Anterior cingulate cortex (tissue), 58 donors: ENCODE measurements at places on chromosomes 4 and X.

GRCh38 chr4:78638337-78639172, 87.0 kb downstream of the ANXA3 start:
- no peak for DNase-seq

- no peak for DNase-seq
Measured at GRCh38 chr4:8200302-8200975, 1.3 kb downstream of the SH3TC1 start.

GRCh38 chrX:47264483-47265173, 31.8 kb downstream of the USP11 start:
- no peak for DNase-seq

DNA sequence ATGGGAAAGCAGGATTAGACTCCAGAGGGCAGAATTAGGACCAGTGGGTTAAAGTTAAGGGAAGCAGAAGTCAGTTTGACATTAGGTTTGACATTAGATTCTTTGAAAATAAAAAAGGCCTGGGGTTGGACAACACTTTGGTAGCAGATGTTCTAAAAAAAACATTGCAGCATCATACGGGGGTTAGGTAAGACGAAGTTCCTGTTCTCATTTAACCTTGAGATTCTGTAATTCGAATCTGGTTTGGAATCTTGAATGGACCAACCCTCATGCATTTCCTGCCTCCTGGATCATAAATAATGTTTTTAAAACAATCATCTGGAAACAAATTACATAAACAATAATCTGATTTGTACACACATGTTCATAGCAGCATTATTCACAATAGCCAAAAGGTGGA, 181.0 kb downstream of the SHROOM3 start:
- no peak for DNase-seq

DNA sequence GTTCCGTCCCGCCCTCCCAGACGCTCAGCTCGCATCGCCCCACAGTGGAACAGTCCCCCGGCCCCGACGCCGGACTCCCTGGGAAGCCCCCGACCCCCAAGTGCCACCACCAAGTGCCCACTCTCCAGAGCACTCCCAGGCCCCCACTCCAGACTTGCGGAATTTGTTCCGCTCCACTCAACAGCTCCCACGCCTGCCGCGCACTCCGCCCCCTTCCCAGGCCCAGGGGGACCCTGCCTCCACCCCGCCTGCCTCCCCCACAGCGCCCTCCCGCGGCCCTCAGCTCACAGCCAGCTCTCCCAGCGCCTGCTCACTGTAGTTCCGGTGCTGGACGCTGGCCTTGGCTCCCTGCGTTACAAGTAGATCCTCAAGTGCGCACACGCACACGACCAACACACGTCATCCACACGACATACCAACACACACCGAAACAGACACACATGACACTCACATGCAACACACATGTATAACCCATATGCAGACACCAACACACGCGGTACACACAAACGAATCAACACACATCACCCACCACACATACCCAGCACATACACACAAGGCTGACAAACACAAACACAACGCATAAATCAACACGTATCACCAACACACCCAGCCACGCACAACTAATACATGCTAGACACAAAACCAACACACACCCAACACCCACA, 8.0 kb downstream of the MSX1 start:
- no peak for DNase-seq

DNA sequence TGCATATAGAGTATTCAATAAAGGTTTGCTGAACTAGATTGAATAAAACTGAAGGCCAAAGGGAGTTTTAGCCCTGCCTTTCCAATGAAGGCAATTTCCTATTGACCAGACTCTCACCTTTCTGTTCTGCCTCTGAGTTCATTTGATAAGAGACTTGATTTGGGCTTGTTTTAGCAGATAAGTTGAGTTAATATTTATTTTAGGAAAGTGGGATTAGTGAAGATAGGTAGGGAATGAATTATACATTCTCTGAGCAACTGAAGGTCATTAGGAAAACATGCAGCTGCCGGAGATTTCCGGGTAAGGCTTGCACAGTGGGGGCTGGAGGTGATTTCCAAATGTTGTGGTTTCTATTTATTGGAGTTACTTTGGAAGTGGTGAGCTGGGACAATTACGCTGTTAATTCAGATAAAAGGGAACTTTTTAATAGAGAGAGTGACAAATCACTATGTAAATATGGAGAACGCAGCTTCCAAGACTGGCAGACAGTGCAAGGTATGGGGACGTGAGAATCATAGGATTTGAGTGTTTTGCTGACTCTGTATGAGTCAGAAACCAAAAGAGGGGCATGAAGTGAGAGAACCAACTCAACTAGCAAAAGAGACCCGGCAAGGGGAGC, 553.6 kb upstream of the BOD1L1 start:
- no peak for DNase-seq

DNA sequence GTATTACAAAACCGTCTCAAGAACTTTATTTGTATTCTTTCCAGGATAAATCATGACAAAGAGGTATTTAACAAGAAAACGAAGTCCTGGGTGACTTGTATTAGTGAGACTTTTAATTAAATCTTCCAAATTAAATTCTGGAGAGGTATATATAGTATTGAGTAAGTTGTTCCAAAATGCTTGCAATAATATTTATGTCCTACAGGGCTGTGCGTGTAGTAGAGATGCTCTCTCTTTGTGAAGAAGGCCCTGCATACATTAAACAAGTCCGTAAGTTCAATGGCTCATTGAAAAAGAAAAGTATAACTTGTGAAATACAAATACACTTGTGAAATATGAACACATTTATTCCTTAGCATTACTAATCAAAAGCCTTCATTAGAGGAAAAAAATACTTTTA, 211.4 kb downstream of the ARHGAP24 start:
- DNase-seq = no peak

- DNase-seq = no peak
Measured at GRCh38 chr4:13367691-13368090, 116.4 kb downstream of the RAB28 start.

DNA sequence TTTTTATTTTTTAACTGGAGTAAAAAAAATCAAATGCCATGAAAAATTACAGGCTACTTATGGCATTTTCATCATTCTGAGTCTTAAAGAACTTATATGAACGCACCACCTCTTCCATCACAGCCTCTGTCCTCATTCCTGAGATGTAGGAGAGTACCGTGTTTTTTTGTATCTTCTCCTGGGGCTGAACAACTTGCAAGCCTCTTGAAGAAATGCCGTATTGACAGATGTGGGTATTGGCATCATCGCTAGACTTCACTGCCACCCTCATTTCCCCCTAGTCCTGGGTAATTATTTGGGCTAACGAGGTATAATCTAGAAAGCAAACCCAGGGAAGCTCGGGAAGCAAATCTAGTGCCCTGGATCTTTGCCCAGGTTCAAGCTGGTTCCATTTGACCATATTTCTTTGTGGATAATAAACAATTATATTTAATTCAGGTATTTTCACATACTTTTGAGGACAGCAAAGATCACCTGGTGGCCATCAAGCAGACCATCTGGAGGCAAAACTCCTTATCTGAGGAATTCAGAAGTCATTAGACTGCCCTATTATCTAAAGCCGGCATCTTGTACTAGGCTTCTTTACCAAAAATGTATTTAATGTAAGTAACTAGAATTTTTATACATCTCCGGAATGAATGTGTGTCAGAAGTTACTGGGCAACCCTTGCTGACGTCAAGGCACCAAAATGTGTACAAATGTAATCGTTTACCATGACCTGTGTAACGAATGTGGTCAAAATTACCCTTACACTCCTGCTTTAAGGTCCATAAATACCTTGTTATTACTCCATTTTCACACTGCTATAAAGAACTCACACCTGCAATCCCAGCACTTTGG, 55.9 kb upstream of the WDR19 start:
- no peak for DNase-seq

GRCh38 chr4:19987746-19988145, 264.0 kb upstream of the SLIT2 start:
- DNase-seq = no peak

- no peak for DNase-seq
Measured at GRCh38 chrX:107537815-107538214, 88.4 kb downstream of the FRMPD3 start.

DNA sequence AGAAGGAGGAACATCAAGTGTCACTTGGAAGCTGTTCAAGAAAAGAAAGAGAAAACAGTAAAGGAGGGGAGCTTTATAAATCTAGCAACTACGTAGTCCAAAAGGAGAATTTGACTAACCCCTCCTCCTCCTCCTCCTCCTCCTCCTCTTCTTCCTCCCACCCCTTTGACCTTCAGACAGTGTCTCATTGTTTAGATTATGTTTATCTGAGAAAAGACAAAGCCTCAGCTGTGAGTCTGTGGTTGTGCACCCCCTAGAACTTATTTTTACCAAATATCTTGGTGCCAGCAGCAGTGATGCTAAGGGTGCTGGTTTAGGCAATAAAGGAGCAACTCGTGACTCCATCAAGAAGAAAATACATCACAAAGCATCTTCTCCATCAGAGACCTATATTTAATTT, 68.9 kb upstream of the BMP2K start:
- DNase-seq = no peak

GRCh38 chr4:7464259-7464655, 29.5 kb upstream of the PSAPL1 start:
- no peak for DNase-seq

- DNase-seq = no peak
Measured at GRCh38 chrX:38260231-38260630, 39.6 kb upstream of the SRPX start.

DNA sequence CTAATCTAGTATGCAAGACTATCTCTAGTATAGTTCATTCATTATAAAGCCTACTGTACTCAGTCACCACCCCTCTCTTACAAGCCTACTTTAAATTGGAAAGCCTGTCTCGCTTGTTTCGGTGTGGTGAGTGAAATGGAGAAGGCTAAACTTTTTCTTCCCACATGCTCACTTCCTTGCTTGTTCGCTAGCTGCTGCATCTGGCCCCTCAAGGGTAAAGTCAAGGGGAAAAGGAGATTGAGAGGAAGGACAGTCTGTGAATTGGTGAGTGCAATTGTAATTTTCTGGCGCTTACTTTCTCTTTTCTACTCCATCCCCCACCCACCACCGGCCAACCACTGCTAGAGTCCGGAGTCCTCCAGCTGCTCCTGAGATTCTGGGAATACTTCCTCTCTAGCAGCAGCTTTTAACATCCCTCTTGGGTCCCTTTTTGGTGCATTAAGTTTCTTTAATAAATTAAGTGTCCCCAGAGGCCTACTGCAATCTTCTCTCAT, 12.1 kb upstream of the ARAP2 start:
- no peak for DNase-seq
